Tongue (tissue), 3 donors: ENCODE measurements at places on chromosomes 2 and 18. TPM values are rescaled to one million over a fixed set of nuclear protein-coding genes. Genes with fewer than 3 reads are reported as not detected.

DNA sequence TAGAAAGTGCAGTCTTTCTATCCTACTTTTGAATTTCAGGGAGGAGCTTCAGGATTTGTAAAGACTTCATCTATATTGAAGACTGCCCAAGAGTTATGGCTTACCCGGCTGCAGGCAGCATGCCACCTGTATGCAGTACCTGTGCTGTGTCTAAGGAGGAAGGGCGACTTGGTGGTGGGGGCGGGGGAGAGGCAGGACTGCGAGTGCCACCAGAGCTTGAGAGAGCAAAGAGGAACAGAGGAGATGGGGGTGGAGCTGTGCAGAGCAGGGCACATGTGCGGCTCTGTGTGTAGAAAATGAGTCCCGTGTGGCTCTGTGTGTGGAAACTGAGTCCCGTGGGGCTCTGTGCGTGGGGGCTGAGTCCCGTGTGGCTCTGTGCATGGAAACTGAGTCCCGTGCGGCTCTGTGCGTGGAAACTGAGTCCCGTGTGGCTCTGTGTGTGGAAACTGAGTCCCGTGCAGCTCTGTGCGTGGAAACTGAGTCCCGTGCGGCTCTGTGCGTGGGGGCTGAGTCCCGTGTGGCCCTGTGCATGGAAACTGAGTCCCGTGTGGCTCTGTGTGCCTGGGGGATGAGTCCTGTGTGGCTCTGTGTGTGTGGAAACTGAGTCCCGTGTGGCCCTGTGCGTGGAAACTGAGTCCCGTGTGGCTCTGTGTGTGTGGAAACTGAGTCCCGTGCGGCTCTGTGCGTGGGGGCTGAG, 43.2 kb downstream of the LDLRAD4 start:
- no peak for DNase-seq

The HOXD13 gene
- not detected for total RNA-seq

The CRYGD gene
- total RNA-seq = not detected

The IRS1 gene
- 16.1 TPM for total RNA-seq

GRCh38 chr18:46727177-46727576, 29.7 kb downstream of the ST8SIA5 start:
- no peak for DNase-seq

GRCh38 chr2:109133746-109134145, 4.7 kb downstream of the SH3RF3 start:
- no peak for DNase-seq

- no peak for DNase-seq
Observed at GRCh38 chr2:75055820-75056675, 97.6 kb downstream of the POLE4 start.

The RSAD2 gene
- 2.6 TPM for total RNA-seq

DNA sequence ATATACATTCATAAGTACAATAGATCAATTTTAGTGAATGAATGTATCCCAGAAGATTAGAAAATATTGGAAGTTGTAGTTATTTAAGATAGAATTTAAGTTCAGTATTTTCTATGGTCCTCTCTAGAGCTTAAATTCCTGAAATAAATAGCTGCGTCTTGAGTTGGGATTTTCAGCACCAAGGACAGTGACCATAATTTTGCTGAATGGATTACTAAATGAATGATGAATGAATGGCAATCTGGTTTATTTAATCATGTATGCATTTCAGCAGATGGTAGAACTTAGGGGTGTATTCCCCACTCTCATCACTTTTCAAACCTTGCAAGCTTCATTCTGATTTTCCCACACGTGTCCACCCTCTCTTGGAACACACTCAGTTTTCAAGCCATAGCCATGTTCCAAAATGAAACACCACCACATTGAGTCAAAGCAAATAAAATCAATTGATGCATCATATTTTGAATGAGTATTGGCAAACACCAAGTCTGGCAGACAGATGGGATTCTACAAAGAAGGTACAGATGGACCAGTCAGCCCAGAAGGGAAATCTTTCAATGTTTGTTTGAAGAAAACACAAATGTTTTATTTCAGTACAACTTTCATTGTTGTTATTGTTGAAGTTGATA, 362.2 kb upstream of the NXPH2 start:
- peak; percentile 70 for DNase-seq

DNA sequence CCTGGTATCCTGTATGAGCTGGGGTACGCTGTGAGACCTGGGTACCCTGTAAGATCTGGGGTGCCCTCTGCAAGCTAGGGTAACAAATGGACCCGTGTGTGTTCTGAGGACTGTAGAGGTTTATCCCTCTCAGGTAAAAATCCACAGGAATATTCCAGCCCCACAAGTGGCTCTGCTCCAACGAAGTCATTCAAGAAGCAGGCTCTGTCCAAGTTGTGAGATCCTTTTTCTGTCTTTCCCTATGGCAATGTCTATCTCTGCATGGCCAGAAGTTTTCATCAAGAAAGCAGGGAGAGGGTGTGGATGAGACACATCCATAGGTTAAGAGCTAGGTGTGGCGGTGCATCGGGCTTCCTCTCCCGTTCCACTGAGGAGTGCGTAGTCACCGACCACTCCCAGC, 43.0 kb downstream of the PTGR3 start:
- no peak for DNase-seq

DNA sequence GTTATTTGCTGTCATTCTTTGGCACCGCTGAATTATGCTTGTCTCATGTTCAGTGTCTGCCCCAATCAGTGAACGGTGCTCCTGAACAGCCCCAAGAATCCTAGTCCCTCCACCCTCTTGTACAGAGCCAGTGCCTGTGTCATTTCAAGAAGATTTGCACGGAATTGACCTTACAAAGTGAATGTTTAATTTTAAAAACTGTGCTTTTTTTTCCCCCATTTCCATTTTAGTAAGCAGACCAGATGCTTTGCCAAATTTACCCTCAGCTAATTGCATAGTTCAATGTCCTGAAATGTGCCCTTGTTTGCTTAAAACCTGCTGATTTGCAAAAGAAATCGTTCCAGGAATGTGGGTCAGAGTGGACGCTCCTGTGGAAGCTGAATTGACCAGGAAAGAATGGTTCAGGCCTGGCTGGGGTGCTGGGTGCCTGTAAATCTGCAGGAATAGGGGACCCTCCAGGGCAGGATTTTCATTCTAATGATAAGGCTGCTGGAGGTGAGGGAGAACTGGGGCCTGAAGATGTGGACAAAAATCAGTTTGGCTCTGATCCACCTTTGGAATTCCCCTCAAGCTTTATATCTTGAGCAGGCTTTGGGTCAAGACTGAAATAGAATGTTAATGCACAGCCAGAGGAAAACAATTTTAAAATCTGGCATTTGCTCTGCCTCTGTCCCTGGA, 20.1 kb downstream of the TMEM17 start:
- peak; percentile 72 for DNase-seq

GRCh38 chr18:37565977-37566478, 430 bp upstream of the CELF4 start:
- peak; percentile 71 for DNase-seq

The ALK gene
- 0.41 TPM for total RNA-seq

DNA sequence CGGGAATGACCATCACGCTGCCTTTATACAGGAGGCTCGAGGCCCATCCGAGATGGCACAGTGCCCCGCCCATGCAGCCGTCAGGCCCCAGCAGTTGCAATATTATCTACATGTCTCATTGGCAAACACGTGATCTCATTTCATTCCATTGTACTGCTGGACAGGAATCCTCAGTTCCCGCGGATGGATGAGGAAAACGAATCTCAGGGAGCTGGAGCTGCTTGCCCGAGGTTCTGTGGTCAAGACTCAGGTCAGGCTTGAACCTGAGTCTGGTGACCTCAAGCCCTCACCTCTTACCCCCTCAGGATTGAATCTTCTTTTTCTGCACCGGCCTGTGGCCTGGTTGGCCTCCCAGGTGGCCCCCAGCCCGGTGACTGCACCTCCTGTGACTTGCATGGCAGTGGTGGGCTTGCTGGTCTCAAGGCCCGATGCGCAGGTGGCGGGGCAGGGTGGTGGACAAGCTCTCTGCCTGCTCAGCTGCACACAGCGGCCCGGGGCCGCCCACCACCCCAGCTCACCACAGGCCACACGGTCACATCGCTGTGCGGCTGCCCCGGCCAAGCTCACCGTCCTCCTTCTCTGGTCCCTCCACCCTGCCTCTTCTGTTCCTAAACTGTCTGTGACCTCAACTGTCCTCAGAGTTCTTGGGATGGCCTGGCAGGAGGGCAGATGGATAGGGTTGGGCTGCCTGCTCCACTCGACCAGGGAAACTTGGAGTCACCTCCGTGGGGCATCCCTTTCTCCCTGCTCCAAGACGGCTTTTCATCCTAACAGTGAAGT, 52.0 kb upstream of the HS6ST1 start:
- no peak for DNase-seq

The SLC16A14 gene
- total RNA-seq = 9.9 TPM

GRCh38 chr2:183193904-183194303, 69.7 kb downstream of the NUP35 start:
- DNase-seq = no peak

GRCh38 chr2:162435676-162436075, 91.7 kb downstream of the GCA start:
- DNase-seq = no peak

GRCh38 chr18:64332835-64333234, 183.9 kb upstream of the LINC00305 start:
- no peak for DNase-seq

- no peak for DNase-seq
Observed at GRCh38 chr2:200307724-200308545, 1.4 kb downstream of the SPATS2L start.

The HSBP1L1 gene
- total RNA-seq = 2.9 TPM

DNA sequence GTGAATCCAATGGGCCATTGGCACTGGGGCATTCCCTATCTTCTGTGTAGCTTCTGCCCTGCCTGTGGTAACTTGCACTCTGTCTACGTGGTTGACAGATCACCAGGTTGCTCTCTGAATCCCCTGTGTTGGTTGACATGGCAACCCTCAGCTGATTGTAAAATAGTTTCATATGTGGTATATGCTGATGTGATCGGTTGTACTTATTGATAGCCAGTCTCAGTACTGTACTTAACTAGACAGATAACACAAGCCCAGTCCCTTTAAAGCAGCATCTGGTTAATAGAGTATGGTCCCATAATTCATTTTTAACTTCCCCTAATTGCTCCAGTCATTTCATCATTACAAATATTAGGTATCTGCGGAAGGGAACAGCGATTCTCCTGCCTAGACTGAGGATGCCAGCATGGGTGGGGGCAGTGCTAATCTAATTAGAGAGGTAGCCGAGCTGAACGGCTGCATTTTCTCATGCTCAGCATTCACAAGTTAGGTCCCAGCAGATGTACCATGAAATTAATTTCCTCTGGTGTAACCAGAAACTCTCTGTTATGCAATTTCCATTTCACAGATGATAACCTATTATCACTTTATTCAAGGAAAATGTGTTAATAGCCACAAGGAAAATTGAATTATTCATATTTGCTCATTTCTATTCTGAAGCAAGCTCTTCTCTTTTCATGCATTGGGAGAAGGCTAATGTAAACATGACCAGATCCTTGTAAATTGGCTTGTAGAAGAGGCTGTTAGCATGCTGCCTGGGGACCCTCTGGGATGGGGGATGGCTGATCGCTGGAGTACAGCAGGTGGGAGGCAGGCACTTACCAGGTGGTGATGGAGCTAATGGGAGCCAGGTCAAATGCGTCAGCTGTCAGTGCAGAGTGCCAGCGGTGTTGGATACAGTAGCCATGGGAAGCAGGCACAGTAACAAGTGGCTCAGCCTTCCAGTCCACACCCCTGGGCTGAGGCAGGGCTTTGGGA, 608.3 kb downstream of the GALR1 start:
- DNase-seq = peak; percentile 91

DNA sequence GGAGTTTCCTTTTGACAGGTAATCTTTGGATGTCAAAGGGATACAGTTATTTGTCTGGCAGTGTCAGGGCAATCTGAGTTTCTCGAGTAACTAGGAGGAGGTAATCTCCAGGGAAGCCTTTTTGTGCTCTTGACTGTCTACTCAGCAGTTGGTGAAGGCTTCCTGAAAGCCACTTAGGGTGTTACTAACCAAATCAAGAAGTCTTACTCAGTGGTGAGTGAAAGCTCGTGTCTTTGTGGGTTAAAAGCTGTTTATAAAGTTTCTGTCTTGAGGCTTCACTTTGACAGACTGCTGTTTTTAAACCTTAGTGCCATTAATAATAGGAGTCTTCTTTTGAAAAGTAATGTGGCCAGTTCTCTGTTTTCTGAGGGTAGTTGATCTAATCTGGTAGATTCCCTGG, 1.7 kb downstream of the THSD7B start:
- no peak for DNase-seq

The DSG1 gene
- total RNA-seq = 17.2 TPM
